ELR (cell line): ENCODE measurements at places on chromosomes 2 and 18.

- peak; percentile 55 for DNase-seq
Measured at GRCh38 chr2:62787386-62787785, 81.9 kb downstream of the EHBP1 start.

DNA sequence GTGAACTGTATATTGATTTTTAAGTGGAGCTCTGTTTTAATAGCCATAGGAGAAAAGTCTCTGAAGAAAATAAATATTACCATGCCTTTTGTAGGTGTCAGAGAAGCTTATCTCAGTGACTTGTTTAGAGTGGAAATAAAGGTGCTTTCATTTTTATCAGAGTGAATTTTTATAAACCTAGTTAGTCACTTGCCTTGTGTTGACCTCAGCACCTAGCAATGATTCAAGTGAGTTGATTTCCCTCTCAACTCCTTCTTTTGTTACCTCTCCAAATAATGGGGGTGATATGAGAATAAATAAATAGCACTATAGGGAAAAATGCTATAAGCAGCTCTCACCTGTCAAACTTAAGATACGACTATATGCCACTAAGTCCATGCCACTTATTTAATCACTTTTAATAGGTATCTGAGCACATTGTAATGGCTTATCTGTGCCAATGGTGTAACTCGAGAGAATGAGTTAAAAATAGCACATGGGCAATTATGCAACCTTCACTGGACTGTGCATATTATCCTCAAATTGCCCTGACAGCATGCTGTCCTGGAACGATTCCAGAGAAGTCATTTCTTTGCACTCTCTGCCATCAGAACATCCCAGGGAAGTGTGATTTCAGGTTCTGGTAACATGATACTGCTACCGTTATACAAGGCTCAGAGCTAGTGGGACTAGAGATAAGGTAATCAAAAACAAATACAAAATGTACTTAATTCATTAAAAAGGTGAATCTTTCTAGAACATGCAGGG, 290.8 kb downstream of the CCDC85A start:
- DNase-seq: peak; percentile 9

- DNase-seq: no peak
Measured at GRCh38 chr2:117820444-117820843, 6.0 kb downstream of the DDX18 start.

DNA sequence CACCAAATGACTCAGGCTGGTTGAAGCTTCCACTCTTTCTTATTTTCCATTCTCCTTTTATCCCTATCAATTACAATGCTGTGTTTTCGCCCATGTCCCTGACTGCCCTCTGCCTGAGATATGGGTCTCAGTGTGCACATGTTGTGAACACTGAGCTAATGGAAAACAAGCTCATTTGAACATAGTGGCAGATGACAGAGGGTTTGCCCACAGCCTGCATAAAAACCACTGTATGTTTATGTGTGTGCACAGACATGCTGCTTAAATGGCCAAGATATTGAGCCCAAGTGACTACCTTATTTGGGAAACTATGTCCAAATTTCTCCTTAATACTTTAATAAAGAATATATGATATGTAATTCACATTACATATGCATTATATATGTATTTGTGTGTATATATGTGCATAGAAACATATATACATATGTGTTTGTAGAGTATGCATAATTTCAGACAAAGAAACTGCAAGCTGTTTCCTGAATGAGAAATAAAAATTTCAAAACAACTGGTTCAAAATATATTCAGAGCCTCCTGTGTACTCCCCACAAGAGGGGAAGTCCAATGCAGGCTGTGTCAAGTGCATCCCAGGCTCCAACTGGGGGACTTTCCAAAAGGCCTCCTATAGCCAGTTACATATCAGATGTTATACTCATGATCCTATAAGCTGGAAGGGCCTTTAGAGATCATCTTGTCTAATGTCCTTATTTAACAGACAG, 92.7 kb upstream of the CD302 start:
- no peak for DNase-seq

- no peak for DNase-seq
Measured at GRCh38 chr18:3726238-3726951, 276.4 kb downstream of the TGIF1 start.
